K562 (cell line): ENCODE measurements at places on chromosomes 11 and 22. TPM values are rescaled to one million over a fixed set of nuclear protein-coding genes. Genes with fewer than 3 reads are reported as not detected.

GRCh38 chr11:130437848-130438247 is 9.4 kb upstream of the ADAMTS8 start:
- no peak for DNase-seq

The TMEM25 gene
- total RNA-seq, result 3.2 TPM in 2 replicates

DNA sequence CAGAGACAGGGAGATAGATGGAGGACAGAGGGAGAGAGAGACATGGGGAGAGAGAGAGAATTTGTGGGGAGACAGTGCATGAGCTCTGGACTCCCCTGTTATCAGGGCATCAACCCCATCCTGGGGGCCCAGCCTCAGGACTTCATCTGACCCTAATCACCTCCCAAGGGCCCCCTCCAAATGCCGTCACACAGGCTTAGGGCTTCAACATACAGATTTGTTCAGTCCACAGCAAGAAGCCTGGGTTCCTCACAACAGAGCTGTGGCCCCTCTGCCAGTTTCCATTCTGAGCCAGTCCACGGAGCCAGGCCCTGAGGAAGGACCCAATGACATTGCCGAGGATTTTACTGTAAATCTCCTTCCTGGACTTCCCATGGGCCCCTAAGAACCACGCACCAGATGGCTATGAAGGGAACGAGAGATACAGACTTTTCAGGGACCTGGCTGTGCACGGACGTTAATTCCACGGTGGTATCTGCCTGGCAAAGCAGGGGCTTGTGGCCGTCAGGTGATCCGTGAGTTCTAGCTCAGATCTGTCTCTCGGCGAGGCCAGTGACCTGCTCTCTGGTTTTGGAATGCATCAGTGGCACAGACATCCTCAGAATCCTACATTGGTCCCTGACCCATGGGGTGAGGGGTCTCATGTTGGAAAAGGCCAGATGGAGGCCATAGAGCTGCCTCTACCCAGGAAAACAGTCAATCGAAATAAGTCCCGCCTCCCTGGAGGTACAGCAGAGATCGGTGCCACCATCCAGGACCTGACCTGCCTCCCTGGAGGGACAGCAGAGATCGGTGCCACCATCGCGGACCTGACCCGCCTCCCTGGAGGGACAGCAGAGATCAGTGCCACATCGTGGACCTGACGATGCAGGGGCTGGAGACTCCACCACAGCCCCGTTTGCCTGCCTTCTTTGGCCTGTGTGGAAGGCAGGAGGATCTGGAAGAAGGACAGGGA is 8.7 kb upstream of the B4GALNT4 start:
- DNase-seq, result no peak

GRCh38 chr11:43408277-43408676 is 49.6 kb downstream of the TTC17 start:
- no peak for DNase-seq
